ENCODE measurements at places on chromosomes 12 and 14. TPM values are rescaled to one million over a fixed set of nuclear protein-coding genes. Genes with fewer than 3 reads are reported as not detected.

The PPM1H gene
- 36.7 TPM for total RNA-seq

DNA sequence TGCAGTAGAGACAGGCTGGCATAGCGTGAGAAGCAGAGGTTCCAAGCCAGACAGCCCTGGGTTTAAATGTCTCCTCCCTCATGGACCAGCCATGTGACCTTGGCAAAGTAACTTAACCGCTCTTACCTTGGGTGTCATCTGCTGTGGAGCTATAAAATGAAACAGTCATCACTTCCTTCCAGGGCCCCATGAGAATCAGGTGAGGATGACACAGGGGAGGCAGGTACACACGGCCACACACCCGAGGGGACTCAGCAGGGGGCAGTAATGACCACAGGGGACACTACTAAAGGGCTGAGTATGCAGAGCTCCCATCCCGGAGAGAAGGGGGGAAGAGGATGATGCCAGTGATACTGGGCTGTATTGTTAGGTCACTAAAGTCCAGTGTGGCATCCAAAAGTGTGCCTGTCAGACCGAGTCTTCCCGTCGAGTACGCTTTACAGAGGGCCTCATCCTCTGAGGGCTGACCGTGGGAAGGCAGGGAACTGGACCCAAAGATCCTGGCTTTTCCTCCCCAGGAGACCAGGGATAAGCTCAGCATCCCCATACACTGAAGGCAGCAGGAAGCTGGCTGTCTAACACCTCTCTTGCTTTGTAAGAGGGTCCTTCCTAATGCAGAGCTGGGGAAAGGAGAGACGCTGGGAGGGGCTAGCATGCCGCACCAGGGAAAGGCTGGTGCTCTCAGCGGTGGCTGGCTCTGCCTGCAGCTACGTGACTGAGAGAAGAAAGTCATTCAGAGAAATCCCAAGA lies 94.2 kb downstream of the SINHCAF start:
- no peak overlapping the region for H3K4me3 ChIP-seq
- H3K36me3 ChIP-seq: no peaks in the 10 kb centered on the region
- no peak for DNase-seq
- no peak overlapping the region for H3K27ac ChIP-seq

The DBX2 gene
- not detected for total RNA-seq

The TAS2R31 gene
- 4.1 TPM for total RNA-seq

DNA sequence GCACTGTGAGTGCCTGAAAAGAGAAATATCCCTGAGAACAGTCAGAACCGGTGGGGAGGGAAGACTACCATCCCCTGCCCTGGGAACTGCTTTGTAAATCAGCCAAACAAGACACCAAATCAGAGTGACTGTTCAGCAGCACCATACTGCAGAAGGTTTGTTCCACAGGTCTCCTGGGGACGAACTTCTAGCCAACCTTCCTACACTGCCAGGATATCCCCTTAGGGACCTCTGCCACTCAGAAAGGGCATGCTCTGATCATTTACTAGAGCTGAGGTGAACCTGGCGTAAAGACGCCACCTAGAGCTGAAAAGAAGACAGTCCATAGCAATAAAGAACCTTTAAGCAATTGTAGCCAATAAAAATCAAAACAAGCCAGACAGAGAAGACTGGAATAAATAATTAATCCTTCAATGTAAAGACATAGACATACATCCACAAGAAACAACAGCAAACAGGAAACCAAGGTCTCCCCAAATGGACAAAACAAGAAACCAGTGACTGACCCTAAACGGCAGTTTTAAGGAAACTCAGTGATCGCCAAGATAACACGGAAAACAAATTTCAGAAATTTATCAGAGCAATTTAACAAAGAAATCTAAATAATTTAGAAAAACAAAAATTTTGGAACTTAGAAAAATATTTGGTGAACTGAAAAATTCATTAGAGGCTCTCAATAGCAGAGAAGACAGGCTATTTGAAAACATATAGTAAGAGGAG lies 228.1 kb upstream of the AMIGO2 start:
- peak; percentile 51 for DNase-seq
- H3K27me3 ChIP-seq: no peaks in the 10 kb centered on the region
- H3K4me3 ChIP-seq: no peak overlapping the region

GRCh38 chr12:51863363-51863932 lies 14.9 kb upstream of the FIGNL2 start:
- no peak overlapping the region for H3K27ac ChIP-seq
- no peaks in the 10 kb centered on the region for H3K4me1 ChIP-seq
- DNase-seq: no peak
- H3K4me3 ChIP-seq: no peak overlapping the region

The ART4 gene
- total RNA-seq: not detected

- H3K27me3 ChIP-seq: peaks cover 21% of the 10 kb centered on the region
- peak overlapping the region; percentile 16 for H3K27ac ChIP-seq
- H3K4me3 ChIP-seq: no peak overlapping the region
- no peak for DNase-seq
Measured at GRCh38 chr12:53057816-53058500, 8.1 kb downstream of the TNS2 start.

- H3K27ac ChIP-seq: no peak overlapping the region
- no peak overlapping the region for H3K4me3 ChIP-seq
- no peaks in the 10 kb centered on the region for H3K36me3 ChIP-seq
- H3K27me3 ChIP-seq: no peaks in the 10 kb centered on the region
Measured at GRCh38 chr12:99343960-99344359, 303.6 kb upstream of the GARIN6 start.

DNA sequence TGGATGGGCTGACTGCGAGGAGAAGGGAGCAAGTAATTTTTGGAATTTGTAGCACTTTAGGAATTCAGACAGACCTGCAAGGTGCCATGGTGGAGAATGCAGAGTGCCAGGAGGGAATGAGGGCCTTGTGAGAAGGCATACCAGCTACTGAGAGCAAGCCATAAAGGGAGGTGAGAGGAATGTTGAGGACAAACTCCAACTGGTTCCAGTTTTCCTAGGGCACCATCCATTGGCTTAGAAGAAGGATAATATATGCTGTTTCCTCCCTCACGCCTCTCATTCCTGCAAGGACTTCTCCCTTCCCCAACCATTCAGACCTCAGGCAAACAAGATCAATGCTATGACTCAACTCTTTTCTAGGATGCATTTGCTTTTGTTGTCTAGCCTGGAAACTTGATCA lies 11.2 kb upstream of the DAAM1 start:
- H3K4me1 ChIP-seq: no peaks in the 10 kb centered on the region
- H3K36me3 ChIP-seq: no peaks in the 10 kb centered on the region
- H3K27me3 ChIP-seq: peaks cover 13% of the 10 kb centered on the region
- no peak overlapping the region for H3K27ac ChIP-seq

- H3K4me1 ChIP-seq: peaks cover 54% of the 10 kb centered on the region
- H3K27ac ChIP-seq: peak overlapping the region; percentile 16
- H3K27me3 ChIP-seq: no peaks in the 10 kb centered on the region
- H3K4me3 ChIP-seq: no peak overlapping the region
Measured at GRCh38 chr12:66999141-66999540, 270.0 kb upstream of the CAND1 start.
